Activated CD4-positive, alpha-beta memory T cell treated with anti-CD3 and anti-CD28 coated beads for 36 hours (primary cell): ENCODE measurements at places on chromosomes 11 and 22. TPM values are rescaled to one million over a fixed set of nuclear protein-coding genes. Genes with fewer than 3 reads are reported as not detected.

DNA sequence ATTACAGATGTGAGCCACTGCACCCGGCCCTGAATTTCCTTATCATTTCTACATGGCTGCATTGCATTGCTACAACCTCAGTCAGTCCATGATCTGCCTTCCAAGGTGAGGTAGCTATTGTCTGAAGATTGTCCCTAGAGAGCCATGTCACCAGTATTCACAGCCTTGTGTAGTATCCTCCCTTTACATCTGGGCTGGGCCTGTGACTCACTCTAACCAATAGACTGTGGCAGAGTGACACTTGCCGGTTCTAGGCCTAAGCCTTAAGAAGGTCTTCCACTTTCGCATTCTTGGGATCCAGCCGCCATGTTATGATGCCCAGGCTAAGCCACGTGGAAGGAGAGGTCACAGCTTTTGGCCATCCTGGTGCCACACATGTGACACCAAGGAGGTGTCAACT, 10.1 kb upstream of the PLEKHB1 start:
- DNase-seq: no peak
- no peaks in the 10 kb centered on the region for H3K36me3 ChIP-seq
- no peaks in the 10 kb centered on the region for H3K27me3 ChIP-seq
- H3K27ac ChIP-seq: no peak overlapping the region
- peaks cover 12% of the 10 kb centered on the region for H3K4me1 ChIP-seq

- no peaks in the 10 kb centered on the region for H3K4me1 ChIP-seq
- no peak overlapping the region for H3K4me3 ChIP-seq
- H3K27ac ChIP-seq: no peak overlapping the region
These were observed 73.9 kb downstream of the BDNF start for GRCh38 chr11:27626269-27626937.

DNA sequence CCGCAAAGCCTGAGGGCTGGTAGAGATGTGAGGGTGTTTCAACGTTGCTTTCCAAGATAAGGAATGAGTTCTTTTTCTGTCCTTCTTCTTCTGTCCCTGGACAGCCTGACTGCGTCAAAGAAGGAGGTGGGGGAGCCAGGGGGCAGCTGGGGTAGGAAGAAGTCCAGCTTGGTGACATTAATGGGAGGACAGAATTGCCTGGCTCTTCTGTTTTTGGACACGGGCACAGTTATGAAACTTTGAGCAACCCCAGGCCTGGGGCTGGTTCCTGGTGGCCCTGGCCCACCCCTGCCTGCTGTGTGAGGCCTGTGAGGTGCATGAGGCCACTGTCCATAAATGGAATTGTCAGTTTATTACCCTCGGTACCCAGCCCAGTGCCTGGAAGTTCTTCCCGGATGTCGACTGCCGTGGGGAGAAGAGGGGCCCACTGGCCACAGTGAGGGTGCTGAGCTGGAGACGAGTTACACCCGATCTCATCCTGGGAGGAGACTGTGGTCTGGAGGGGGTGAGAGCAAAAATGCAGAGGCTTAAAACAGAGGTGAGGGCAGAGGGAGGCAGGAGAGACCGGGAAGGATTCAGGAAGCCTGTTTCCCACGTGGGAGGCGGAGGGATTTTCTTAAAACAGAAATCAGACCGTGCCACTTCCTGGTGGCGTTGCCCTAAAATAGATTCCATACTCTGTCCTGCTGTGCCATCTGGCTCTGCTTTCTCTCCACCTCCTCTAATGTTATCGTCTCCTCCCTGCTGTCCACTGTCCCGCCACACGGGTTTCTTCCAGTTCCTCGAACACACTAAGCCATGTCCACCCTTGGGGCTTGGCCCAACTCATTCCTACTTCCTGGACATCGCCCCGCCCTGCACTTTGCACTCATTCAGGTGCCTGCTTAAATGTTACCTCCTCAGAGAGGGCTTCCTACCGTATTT, 59.7 kb upstream of the RASD2 start:
- H3K27ac ChIP-seq: no peak overlapping the region
- no peak overlapping the region for H3K4me3 ChIP-seq

DNA sequence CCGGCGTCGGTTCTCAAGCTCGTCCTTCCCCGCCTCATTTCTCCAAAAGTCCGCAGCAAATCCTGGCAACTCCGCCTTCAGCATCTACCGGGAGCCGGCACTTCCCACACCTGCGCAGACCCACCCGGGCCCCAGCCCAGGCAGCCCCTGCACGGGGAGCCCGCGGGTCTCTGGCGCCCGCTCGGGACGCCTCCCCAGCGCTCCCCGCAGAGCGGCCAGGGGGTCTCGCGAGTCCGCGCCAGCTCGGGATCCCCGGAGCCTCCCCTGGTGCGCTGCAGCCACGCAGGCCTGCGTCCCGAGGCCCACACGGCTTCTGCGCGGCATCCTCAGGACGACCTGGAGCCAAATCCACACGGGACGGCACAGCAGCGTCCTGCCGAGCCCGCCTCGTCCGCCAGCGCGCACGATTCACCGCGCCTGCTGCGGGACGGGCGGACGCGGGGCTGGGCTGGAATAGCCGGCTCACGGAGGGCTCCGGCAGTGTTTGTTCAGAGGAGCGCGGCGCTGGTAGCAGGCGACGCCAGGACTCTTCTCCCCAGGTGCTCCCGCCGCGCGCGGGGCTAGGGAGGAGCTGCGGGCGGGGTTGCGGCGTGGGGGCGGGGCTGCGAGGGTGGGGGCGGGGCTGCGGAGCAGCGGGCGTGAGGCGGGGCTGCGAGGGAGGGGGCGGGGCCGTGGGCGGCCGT, 816 bp upstream of the PHRF1 start:
- DNase-seq: no peak
- peaks cover 5% of the 10 kb centered on the region for H3K27me3 ChIP-seq
- H3K36me3 ChIP-seq: peaks cover 5% of the 10 kb centered on the region
- peaks cover 43% of the 10 kb centered on the region for H3K4me1 ChIP-seq
- H3K27ac ChIP-seq: peak overlapping the region; percentile 65

GRCh38 chr11:94560834-94561233, 6.3 kb upstream of the PIWIL4 start:
- no peaks in the 10 kb centered on the region for H3K4me1 ChIP-seq
- H3K27ac ChIP-seq: no peak overlapping the region
- H3K27me3 ChIP-seq: no peaks in the 10 kb centered on the region
- DNase-seq: no peak
- no peaks in the 10 kb centered on the region for H3K36me3 ChIP-seq

DNA sequence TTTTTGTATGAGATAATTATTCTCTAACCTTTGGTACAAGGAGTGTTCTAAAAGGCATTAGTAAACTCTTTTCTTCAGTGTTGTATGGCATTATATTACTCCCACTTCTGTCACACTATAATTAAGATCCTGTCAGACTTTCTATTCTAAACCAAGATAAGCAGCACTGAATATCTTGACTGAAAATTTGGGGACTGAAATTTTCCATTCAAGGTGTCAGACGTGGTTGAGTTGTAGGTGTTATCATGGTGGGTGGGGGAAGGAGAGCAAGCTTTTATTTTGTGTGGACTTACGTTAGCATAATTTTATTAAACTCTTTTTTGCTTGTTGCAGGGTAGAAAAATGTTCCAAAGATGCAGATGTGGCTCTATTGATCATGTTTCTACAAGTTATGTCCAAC, 22.9 kb downstream of the MUC15 start:
- no peaks in the 10 kb centered on the region for H3K27me3 ChIP-seq
- no peak overlapping the region for H3K27ac ChIP-seq
- no peaks in the 10 kb centered on the region for H3K4me1 ChIP-seq
- no peak overlapping the region for H3K4me3 ChIP-seq

- no peak overlapping the region for H3K4me3 ChIP-seq
- no peaks in the 10 kb centered on the region for H3K36me3 ChIP-seq
- H3K27me3 ChIP-seq: peaks cover 3% of the 10 kb centered on the region
These were observed 94.5 kb downstream of the ME3 start for GRCh38 chr11:86577644-86578636.

GRCh38 chr11:34324466-34324865, 33.3 kb downstream of the ABTB2 start:
- H3K4me1 ChIP-seq: no peaks in the 10 kb centered on the region
- no peaks in the 10 kb centered on the region for H3K36me3 ChIP-seq
- DNase-seq: no peak
- peaks cover 5% of the 10 kb centered on the region for H3K27me3 ChIP-seq

DNA sequence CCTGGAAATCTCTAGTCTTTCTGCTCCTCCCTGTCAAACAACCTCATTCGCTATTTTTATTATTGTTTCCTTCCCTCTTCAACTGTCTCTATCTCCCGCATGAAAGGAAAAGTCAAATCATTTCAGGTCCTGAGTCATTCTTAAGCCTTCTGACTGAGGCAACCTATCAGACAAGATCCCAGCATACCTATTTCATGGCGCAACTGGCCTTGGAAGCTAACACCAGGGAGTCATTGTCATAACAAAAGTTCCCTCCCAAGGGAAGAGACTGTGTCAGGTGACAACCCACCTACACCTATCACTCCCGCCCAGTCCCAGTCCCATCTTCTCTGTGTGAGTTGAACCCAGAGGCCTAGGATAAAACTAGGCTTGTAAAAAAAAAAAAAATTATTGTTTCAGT, 10.2 kb upstream of the ARHGAP42 start:
- H3K27ac ChIP-seq: no peak overlapping the region
- no peaks in the 10 kb centered on the region for H3K27me3 ChIP-seq
- H3K4me3 ChIP-seq: no peak overlapping the region
- H3K36me3 ChIP-seq: no peaks in the 10 kb centered on the region
- no peak for DNase-seq
- no peaks in the 10 kb centered on the region for H3K4me1 ChIP-seq

The OR52H1 gene
- total RNA-seq: not detected
